Choroid plexus epithelial cell (primary cell): ENCODE measurements at places on chromosomes 6 and 20.

DNA sequence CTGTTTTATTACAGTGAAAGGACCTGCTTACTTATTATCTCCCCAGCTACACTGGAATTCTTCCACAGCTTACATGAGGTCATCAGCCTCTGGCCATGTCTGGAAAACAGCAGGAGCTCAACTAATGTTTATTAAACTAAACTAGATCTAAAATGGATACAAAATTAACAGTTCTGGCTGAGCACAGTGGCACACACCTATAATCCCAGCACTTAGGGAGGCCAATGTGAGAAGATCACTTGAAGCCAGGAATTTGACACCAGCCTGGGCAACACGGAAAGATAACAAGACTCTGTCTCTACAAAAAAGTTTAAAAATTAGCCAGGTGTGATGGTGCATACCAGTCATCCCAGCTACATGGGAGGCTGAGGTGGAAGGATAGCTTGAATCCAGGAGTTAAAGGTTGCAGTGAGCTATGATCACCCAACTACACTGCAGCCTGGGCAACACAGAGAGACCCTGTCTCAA is 220.8 kb upstream of the MARCKS start:
- peak; percentile 81 for DNase-seq

GRCh38 chr6:53043581-53043980 is 21.6 kb upstream of the FBXO9 start:
- DNase-seq: peak; percentile 48

GRCh38 chr20:36506253-36506652 is 35.1 kb upstream of the MYL9 start:
- DNase-seq: peak; percentile 53

DNA sequence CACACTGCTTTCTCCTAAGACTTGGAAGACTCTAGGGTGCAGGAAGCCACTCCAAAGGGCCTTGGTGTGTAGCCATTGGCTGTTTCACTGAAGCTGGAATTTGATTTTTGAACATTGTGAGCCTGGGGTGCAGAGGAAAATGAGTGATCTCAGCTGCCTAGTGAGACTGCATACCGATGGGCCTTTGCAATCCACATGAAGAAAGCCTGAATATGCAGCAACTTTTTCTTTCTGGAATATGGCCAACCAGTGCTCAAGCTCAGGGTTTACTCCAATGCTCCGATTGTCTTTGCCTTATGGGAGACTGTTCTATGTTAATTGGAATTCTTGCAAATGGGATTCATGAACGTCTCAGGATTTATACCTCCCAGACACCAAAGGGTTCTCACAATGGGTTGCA is 242.6 kb downstream of the DOK5 start:
- DNase-seq: no peak

- DNase-seq: no peak
Measured at GRCh38 chr6:84416043-84416657, 188.7 kb upstream of the CEP162 start.

GRCh38 chr20:45429618-45430017 is 13.7 kb downstream of the PIGT start:
- DNase-seq: no peak

- DNase-seq: no peak
Measured at GRCh38 chr6:35161266-35161665, 20.1 kb upstream of the TCP11 start.

DNA sequence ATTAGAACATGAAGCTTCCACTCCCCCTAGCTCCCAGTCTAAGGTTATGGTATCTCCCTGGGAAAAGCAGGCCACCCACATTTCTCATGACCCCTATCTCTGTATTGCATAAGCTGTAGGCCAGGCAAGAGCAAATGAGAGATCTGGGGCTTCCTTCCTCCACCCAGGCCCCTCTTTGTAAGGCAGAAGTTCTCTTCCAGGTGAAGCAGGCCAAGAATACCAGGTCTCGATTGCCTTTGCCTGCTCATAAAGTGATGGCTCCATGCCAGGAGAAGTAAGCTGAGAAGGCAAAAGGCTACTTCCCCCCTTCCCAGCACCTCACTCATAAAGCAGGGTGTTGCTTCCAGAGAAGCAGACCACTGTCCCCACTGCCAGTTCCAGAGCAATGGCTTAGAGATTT is 144.1 kb upstream of the KCNK16 start:
- no peak for DNase-seq

- DNase-seq: no peak
Measured at GRCh38 chr6:159877256-159877808, 13.5 kb upstream of the MAS1 start.

DNA sequence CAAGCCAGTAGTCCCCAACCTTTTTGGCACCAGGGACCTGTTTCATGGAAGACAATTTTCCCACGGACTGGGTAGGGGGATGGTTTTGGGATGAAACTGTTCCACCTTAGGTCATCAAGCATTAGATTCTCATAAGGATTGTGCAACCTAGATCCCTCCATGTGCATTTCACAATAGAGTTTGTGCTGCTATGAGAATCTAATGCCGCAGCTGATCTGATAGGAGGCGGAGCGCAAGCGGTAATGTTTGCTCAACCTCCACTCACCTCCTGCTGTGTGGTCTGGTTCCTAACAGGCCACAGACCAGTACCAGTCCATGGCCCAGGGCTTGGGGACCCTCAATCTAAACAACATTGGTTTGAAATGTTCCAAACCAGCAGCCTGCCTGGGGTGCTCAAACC is 137.0 kb upstream of the STXBP5 start:
- DNase-seq: peak; percentile 76

DNA sequence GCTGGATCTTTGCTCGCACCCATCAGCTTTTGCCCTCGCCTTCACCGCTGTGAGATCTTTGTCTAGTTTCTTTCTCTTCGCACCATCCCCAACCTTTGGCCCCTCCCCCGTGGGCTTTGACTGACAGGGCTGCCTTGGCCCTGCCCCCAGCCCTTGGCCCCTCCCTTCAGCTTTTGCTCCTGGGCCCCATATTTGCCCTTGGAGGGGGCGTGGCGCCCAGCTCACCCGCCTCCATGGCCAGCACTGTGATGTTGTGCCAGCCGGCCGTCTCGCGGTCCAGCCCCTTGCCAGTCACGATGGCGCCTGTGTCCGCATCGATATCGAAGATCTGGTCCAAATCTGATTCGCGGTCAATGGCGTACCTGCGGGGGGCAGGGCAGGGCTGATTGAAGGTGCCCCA is 81.1 kb downstream of the CD40 start:
- DNase-seq: no peak
